ENCODE measurements at places on chromosomes 6 and 20.

- DNase-seq = no peak
Measured at GRCh38 chr6:34573567-34574183, 17.5 kb upstream of the SPDEF start.

GRCh38 chr20:10604865-10605440 lies 68.8 kb downstream of the JAG1 start:
- no peak for DNase-seq

DNA sequence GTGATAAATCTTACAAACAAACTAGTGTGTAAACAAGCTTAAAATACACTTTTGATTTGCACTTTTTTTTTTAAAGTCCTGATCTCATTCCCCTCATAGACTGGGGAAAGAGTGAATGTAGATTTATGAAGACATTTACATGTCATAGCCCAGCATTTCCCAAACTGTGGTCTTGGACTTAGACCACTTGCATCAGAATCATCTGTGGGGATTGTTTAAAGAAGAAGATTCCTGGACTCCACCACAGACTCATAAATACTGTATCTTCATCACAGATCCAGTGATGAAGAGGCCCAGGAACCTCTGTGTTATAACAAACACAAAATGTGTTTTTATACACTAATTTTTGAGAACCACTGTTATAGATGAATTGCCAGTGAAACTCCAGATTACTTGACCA lies 99.5 kb downstream of the KCNQ5 start:
- DNase-seq = no peak

DNA sequence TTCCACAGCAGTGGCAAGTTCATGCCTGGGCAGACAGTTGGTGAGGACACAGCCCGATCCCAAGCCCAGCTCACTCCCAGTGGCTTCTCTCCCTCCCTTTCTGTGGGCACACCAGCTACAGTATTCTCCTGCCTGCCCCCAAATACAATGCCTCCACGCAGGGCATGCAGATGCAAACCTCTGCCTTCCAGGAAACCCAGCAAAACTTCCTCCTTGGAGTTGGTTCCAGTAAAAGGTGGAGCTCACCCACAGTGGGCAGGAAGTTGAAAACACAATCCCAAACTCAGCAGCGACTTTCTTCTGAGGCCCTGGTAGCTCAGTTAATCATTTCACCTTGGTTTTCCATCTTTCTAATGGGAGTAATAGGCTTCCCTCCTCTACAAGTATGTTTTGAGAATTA lies 93.7 kb downstream of the LY86 start:
- DNase-seq = no peak
